ENCODE measurements at places on chromosomes 3 and 15. TPM values are rescaled to one million over a fixed set of nuclear protein-coding genes. Genes with fewer than 3 reads are reported as not detected.

DNA sequence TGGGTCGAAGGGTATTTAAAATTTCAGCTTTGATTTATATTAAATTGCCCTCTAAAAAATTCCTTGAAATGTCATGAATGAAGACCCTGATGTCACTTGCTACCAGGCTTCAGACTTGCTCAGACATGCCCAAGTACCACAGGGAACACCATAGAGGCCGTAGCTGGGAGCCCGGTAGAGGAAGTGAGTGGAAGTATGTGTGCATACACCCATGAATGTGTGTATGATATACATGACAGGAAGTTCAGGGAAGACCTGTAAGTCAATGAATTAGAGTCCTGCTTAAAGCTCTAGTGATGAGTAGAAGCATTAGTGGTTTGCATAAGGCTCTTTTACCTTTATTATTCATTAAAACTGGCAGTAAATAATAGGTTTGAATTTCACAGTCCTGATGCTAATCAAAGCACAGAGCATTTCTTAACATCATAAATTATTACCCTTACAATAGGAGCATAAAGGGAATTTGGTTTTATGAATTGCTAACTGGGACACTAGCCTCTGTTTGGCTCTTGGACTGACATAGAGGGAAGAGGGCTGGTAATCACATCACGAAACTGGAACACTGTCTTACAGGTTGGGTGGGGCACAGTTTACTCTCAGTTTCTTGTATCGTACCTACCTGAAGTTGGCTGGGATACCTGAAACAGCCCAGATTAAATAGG lies 144.4 kb downstream of the CHST2 start:
- no peak for DNase-seq

GRCh38 chr3:46871222-46871621 lies 6.3 kb upstream of the PTH1R start:
- peak; percentile 29 for DNase-seq

DNA sequence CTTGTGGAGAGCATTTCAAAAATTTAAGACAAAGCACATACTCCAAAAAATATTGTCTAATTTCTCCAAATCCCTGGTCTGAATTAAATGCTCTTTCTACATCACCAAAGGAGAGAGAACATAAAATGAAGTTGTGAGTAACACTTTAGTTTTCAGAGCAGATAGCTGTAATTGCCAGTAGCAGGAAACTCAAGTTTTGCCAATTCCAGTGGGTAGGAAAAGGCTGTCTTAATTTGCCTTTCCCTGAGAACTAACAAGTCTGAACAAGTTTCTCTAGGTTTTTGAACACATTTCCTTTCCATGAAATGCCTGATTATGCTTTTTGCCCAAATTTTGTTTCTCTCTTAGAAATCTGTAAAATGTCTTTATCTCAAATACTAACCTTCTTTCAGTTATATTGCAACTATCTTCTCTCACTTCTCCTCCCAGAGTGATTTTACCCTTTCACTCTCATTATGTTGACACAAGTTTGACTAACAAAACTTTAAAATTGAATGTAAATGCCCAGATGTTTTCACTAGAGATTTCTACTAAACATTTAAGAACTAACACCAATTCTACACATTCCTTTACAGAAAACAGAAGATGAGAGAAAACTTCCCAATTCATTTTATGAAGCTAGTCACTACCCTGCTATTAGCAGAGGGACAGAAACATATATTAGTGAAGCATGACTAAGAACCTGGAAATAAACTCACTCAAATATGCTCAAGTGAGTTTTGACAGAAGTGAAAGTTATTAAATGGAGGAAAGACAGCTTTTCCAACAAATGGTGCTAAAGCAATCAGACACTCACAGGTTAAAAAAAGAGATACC lies 38.4 kb downstream of the RFX7 start:
- DNase-seq = peak; percentile 50

DNA sequence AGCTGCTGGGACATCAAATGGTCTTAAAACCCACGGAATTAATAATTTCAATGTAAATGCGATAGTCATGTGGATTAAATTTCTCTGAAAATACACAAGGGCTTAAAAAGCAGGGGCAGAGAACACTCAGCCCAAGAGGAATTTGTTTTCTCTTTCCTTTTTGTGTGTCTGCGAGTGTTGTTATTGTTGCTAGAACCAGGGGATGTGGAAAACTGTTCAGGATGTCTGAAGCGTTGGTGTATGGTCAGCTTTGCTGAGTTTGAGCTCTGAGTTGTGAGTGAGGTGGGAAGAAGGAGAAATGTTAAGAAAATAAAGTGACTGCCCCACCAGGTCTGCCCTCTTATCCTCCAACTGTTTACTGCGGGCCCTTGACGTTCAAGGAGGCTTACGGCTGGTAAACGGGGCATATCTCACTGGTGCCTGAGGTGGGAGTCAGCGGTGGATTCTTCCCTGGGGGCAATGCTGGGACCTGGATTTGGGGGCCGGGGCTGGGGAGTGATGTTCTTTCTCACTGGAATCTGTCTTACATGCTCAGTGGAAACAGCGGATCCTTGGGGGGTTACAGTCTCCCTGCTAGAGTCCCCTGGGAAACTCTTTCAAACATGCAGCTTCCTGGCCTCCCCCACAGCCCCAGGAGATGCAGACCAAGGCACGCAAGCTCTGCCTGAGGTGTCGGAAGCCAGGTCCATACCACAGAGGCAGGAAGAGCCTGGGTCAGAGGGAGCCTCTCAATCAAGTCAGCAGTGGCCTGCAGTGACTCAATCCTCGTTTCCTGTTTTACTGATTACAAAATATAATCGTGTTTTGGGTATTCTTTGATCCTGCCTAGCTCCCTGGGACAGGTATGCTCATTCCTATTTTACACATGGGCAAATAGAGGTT lies 41.8 kb downstream of the ITGA11 start:
- peak; percentile 38 for DNase-seq

- peak; percentile 3 for DNase-seq
Observed at GRCh38 chr15:65873256-65873655, 4.0 kb downstream of the RAB11A start.

GRCh38 chr3:59401924-59402323 lies 352.1 kb upstream of the CFAP20DC start:
- DNase-seq = no peak

DNA sequence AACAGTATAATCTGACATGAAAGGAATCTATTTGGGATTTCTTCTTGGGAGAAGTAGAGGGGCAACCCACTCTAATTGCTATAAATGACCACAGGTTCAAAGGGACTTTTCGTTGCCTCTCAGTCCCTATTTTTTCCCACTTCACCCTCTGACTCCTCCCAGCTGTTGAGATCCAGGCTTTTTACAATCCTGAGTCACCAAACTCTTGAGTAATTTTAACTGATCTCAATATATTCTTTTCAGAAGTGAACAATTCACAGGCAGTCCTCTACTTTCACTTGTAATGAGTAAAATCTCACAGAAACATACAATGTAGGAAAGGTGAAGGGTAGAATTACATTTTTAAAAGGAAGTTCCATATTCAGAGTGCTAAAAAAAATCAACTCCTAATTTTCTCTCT lies 44.6 kb downstream of the EIF4E3 start:
- peak; percentile 63 for DNase-seq

DNA sequence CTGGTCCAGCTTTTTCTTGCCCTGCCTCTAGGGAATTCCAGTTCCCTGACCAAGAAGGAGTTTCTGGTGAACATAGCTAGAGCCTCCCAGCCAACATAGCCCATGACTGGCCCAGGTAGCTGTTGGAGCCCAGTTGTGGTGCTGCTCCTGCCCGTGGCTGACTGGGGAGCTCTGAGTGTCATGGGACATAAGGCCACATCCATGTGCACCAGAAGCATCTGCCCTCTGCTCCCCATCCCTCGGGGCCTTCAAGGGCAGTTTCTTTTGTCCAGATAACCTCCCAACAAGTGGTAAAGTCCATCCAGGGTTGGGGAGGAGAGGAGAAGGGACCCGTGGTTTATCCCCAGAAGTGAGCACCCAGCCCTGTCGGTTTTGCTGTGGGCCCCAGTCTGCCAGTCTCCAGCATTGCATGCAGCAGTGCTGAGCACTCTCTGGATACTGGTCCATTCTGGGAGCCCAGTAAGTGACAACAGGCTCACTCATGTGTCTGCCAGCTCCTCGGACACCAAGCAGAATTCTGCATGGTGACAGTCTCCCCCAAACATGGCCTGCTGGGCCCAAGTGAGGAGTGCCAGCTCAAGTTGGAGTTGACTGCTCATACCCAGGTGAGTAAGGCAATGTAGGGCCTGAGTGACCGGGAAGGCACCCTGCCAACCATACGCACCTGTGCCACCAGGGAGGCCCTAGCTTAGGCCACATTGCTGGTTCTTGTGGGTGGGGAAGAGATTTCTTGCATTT lies 28.8 kb downstream of the ACAA1 start:
- no peak for DNase-seq

- peak; percentile 18 for DNase-seq
Observed at GRCh38 chr15:98568382-98569017, 79.8 kb upstream of the IGF1R start.

- no peak for DNase-seq
Observed at GRCh38 chr3:195036574-195036973, 234.4 kb downstream of the XXYLT1 start.

DNA sequence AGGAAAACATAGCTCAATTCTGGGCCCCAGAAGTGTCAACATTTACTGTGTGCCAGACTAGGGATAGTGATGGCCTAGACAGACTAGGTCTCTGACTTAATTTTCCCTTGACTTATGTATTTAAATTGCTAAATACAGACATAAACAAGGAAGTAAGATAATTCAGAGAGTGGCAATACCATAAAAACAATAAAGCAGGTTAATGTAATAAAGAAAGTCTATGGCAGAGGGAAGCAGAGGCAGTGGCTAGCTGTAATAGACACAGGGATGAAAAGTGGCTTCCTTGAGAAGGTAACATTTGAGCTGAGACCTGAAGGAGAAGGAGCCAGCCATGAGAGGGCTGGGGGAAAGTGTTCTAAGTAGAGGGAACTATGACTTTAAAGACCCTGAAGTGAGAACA lies 95.7 kb downstream of the TNIK start:
- no peak for DNase-seq

GRCh38 chr3:102090721-102091045 lies 241.4 kb downstream of the NFKBIZ start:
- no peak for DNase-seq

GRCh38 chr15:38672814-38673670 lies 108.4 kb upstream of the RASGRP1 start:
- DNase-seq = no peak

- DNase-seq = no peak
Observed at GRCh38 chr3:149214702-149215101, 6.9 kb downstream of the CP start.

GRCh38 chr3:124033360-124034015 lies 41.6 kb upstream of the ROPN1 start:
- DNase-seq = no peak

- no peak for DNase-seq
Observed at GRCh38 chr15:99010768-99011167, 3.2 kb upstream of the PGPEP1L start.

DNA sequence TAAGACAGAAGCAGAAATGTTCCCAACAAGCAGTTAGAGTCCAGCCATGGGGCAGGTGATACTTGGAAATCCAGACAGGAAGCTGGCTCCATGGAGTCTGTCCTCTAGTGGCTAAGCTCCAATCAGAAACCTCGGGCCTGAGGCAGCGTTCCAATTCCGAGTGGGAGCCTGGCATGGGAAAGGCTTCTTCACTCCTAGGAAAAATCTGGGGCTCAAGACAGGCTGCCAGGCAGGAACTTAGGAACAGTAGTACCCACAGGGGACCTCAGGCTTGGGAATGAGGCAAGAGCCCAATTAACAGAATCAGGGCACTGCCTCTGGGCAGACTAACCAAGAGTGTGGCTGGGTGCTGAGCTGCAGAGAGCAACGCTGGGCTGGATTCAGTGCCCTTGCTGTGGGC lies 6.2 kb upstream of the ATP13A4 start:
- DNase-seq = no peak

DNA sequence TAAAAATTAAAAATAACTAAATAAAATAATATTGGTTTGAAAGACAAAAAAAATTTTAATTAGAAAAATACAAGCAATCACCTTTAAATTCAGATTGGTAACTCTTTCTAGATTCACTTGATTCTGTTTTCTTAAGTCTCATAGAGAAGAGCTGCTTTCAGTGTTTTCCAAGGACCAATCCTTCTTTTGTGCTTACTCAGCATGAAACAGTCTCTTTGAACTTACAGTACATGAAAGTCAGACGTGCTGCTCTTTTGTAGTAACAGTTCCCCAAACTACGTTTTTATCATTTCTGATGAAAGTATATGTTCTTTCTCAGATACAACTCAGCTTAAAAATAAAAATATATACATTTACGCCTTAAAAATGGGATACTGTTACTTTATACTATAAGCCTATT lies 171.9 kb upstream of the CCDC54 start:
- DNase-seq = no peak

GRCh38 chr15:51908316-51908715 lies 63.3 kb downstream of the LEO1 start:
- DNase-seq = no peak

DNA sequence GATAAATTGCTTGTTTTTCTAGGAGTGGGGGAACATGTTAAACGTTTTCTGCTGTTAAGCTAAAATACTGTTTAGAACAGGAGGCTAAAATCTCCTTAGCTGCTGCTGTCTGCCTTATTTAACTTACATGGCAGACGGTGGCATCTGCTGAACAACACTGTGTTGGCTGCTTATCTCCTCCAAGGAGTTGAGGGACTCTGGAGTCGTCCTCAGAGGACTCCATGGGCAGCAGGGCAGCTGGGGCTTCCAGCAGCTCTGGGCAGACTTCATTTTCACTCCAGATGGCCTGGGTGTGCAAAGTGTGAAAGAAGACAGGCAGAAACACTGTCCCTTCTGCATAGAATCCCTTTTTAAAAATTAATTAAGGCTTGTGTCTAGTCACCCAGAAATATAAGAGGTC lies 52.9 kb upstream of the NUDT16 start:
- DNase-seq = no peak

GRCh38 chr3:150479370-150479769 lies 66.9 kb downstream of the SERP1 start:
- no peak for DNase-seq

GRCh38 chr3:105512061-105512460 lies 145.4 kb downstream of the ALCAM start:
- DNase-seq = no peak

DNA sequence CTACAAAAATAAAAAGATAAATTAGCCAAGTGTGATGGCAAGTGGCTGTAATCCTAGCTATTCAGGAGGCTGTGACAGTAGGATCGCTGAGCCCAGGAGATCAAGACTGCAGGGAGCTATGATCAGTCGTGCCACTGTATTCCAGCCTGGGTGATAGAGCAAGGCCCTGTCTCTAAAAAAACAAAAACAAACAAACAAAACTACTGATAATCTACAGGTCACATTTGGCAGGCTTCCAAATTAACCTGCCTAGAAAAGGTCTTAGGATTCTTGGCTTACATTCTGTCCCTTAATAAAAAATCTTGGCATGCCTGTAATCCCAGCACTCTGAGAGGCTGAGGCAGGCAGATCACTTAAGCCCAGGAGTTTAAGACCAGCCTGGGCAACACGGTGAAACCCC lies 33.4 kb upstream of the SETD2 start:
- no peak for DNase-seq

GRCh38 chr15:35206060-35206675 lies 121.1 kb upstream of the NANOGP8 start:
- peak; percentile 0 for DNase-seq

GRCh38 chr3:156551746-156552145 lies 3.2 kb downstream of the SSR3 start:
- DNase-seq = peak; percentile 83

GRCh38 chr3:134466331-134466730 lies 19.5 kb downstream of the ANAPC13 start:
- peak; percentile 58 for DNase-seq

CP gene
- not detected for total RNA-seq

POPDC2 gene
- 1.6 TPM for total RNA-seq

PPP4R2 gene
- total RNA-seq = 54.7 TPM

TUSC7 gene
- not detected for total RNA-seq

IFT122 gene
- 38.0 TPM for total RNA-seq

SH3GL3 gene
- total RNA-seq = 2.1 TPM

GOLGA8S gene
- under 0.01 TPM for total RNA-seq

LRRC31 gene
- not detected for total RNA-seq

C2CD4B gene
- not detected for total RNA-seq

CERS3 gene
- total RNA-seq = not detected

Measured in fibroblast of the aortic adventitia (primary cell).